ENCODE measurements at places on chromosomes 5 and 9.

- no peak for DNase-seq
Observed at GRCh38 chr5:136108180-136108611, 24.4 kb upstream of the SMAD5 start.

DNA sequence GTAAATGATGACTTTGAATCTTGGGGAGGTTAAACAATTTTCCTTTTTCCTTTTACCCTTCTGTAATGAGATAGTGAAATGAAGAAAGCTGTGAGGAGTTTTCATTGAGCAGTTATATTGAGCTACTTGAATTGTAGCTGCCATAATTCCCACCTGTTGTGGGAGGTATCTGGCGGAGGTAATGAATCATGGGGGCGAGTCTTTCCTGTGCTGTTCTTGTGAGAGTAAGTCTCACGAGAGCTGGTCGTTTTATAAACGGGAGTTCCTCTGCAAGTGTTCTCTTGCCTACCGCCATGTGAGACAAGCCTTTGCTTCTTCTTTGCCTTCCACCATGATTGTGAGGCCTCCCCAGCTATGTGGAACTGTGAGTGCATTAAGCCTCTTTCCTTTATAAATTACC lies 258.4 kb downstream of the FER start:
- no peak for DNase-seq

GRCh38 chr5:31995006-31995405 lies 179.1 kb downstream of the GOLPH3 start:
- no peak for DNase-seq

- DNase-seq = peak; percentile 49
Observed at GRCh38 chr9:3916984-3917383, 382.9 kb downstream of the GLIS3 start.

DNA sequence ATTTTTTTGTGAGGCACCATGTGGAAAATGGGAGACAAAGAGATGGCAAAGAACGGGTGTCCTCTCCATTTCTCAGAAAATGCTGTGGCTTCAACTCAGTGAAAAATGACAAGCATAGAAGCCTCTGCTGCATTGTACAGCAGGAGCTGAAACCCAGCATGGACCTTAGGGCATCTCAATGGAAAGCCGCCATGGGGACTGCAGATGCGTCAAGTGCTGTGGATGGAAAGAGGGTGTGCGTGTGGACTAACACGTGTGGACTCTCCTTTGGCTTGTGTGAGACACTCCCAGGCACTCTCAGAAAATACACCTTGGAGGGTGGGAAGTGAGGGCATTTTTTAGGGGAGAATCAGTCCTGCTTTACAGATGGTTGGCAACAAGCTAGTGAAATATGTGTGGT lies 2.2 kb upstream of the GLRX start:
- no peak for DNase-seq

DNA sequence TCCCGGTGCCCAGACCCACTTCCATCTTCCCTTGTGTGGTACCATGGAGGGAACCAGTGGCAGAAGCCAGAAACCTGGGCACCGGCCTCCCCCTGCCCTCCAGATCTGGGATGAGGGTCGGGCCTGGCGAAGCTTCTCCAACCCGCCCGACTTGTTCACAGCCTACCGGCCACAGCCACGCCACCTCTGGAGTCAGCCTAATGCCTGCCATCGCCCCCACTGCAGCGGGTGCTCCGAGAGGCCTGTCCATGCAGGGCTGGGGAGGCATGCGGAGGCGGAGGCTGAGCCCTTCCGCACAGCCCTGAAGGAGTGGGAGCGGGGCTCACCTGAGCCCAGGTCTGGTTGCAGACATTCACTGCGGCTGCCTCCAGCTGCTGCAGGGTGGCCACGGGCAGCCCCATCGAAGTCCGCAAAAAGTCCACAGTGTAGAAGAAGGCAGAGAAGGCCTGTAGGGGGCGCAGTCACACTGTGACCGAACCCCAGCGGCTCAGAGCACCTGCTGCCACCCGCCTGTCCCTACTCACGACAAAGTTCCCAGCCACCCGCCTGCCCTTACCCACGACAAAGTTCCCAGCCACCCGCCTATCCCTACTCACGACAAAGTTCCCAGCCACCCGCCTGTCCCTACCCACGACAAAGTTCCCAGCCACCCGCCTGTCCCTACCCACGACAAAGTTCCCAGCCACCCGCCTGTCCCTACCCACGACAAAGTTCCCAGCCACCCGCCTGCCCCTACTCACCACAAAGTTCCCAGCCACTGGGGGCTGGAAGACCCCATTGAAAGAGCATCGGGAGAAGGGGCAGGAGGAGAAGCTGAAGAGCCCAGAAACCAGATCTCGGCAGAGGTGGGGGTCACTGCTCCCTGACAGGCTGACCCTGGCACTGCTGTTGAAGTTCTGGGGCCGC lies 3.8 kb upstream of the NPDC1 start:
- DNase-seq = peak; percentile 44
